Bone marrow (tissue), 2 donors: ENCODE measurements at places on chromosomes 2 and 18.
A peak's percentile ranks its signal among the peaks of the same experiment; 100 is the strongest.

DNA sequence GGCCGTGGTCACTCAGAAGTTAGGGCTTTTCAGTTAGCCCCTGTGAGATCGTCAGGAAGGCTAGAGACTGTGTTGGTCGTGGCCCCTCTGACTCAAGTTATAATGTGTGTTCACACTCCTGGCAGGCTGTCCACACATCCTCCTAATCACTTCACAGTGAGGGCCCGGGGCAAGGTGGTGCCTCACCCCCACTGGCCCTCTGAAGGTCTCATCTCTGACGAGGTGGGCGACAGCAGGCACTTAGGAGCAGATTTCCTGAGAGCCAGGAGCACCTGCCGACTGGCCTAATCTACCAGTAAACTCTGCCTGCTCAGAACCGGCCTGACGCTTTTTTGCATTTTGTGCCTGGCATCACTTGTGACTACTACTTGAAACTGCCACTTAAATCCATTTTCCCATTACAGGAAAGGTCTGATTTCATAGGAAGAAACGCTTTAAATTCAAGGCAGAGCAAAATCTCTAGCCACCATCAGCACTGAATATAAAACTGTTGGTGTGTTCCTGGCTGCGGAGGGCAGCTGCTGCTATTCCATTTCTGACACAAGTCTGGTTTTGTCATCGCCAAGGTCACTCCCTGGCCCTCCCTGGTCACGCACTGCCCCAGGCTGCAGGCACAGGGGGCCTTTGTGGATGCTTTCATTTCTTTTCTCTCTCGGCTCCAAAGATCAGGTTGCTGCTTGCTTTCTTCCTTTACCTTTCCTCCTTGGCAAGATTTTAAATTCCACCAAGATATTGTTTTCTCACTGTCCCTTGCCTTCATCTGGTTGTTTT lies 48.0 kb downstream of the RAB12 start:
- no peak for DNase-seq

DNA sequence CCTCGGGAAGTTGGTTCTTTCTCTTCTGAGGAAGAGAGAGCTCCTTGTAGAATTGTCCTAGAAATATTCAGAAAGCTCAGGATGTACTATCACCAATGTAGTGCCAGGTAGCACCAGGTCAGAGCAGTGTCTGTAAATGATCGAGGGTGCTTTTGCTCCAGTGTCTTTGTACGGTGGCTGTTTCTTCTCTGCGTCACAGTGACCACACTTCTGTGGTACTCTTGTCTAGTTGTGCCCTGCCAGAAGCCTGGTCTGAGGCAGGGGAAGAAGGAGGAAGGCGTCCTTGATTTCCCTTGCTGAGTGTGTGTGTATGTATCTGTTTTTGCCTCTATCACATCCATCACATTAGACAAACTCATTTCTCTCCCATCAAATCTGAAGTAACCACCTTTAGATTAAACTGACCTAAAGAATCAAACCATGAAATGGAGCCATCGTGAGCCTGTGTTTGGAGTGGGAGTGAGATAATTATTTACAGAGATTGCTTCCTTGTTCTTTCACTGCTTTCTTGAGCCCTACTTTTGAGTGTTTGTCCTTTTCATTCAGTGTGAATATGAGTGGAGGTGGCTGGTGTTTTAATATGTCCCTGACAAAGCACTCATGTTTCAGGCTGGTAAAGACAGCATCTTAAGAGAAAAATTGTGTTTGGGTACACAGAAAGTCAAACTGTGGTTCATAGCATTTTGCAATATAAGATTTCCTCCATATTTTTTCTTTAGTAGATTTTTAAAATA lies 97.2 kb downstream of the ACOXL start:
- DNase-seq, result no peak

DNA sequence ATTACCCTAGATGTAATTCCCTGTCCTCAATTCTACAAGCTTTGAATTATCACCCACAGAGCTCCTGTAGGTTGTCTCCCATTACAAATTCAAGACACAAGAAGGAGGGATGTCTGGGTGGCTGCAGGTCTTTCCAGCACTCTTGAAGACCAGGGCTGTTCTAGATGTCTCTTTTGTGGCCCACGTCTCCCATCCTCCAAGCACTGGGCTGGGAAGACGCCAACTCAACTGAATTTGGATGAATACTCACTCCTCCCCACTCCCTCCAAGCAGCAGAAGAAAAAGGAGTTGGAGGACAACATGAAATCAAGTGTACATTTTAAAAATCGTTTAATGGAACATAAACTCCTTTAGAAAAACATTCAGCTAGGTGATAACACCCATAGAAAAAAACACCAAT lies 31.2 kb downstream of the SMAD7 start:
- no peak for DNase-seq

DNA sequence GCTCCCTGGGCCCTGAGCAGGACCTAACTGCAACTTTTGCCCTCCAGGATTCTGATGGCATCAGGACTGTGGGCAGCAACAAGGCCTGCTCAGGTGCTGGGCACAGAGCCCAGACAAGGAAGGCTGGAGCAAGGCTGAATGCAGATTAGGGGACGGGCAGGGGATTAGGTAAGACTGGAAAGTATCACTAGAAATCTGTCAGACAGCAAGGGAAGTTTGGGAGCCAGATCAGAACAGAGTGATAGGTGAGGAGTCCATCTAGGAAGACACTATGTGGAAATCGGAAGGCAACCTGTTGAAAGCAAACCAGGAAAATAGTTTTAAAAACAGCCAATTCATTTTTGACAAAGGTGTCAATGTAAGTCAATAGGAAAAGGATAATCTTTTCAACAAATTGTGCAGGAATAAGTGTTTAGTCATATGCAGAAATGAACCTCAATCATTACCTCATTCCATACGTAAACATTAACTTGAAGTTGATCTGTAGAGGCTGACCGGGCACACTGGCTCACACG lies 56.4 kb upstream of the STPG4 start:
- DNase-seq, result no peak

GRCh38 chr2:111984213-111984604 lies 70.9 kb upstream of the TMEM87B start:
- DNase-seq, result no peak

GRCh38 chr2:96089356-96090195 lies 26.8 kb downstream of the ADRA2B start:
- DNase-seq, result no peak

DNA sequence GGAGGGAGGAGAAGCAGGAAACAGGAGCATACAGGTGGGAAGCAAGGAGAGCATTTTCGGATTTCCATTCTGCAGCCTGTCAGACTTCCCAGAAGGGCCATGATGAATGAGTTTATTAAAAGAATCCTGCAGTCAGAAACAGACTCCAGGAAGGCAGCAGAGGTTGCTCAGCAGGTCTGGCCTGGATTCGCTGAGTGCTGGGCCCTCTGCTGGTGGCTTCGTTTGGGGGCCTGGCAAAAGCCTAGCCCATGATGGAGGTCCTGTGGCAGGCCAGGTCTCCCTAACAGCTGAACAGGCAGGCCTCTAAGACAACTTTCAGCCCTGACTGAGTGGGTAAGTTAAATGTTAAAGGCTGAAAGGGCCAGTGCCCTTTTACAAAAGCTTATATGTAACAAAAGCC lies 108.2 kb upstream of the CAPN13 start:
- DNase-seq, result no peak

GRCh38 chr2:59957504-59957903 lies 596.0 kb downstream of the BCL11A start:
- DNase-seq, result no peak

- no peak for DNase-seq
These were observed 62.9 kb upstream of the BZW1 start for GRCh38 chr2:200748779-200749178.

DNA sequence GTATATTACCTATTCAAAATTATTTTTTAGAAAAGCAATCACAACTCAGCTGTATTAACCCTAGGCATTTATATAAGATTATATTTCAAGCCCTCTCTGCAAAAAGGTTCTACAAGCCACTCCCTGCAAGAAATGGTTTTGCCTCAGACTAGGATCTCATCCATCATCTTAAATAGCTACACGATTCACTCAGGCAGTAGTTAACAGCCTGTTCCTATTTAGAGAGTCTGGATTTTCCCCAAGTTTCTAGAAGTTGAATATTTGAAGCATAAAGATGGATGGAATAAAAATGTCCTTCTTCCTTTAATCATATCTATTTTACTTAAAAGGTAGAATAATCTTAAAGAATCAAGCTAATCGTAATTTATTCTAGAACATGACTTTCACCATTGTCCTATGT lies 167.1 kb upstream of the STK17B start:
- DNase-seq, result no peak

DNA sequence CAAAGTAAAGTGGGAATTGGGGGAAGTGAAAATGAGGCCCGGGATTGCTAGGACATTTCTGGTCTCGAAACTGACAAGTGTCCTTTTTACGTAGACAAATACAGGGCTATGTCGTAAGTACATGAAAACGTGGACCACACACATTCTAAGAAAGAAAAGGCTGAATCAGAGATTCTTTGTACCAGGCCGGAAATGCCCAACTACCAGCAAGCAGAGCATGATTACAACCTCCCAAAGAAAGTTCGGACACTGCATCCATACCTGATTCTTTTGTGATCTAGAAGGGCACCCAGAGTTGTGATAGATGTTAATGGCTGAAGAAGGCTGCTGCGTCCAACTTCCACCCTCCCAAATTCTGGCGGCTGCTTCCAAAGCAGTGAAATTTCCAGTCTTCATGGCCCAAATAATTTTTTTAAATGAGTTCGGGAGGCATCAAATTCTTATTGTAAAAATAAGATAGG lies 1.7 kb downstream of the RBMS1 start:
- DNase-seq, result no peak

GRCh38 chr18:5288517-5288935 lies 7.0 kb downstream of the ZBTB14 start:
- no peak for DNase-seq

DNA sequence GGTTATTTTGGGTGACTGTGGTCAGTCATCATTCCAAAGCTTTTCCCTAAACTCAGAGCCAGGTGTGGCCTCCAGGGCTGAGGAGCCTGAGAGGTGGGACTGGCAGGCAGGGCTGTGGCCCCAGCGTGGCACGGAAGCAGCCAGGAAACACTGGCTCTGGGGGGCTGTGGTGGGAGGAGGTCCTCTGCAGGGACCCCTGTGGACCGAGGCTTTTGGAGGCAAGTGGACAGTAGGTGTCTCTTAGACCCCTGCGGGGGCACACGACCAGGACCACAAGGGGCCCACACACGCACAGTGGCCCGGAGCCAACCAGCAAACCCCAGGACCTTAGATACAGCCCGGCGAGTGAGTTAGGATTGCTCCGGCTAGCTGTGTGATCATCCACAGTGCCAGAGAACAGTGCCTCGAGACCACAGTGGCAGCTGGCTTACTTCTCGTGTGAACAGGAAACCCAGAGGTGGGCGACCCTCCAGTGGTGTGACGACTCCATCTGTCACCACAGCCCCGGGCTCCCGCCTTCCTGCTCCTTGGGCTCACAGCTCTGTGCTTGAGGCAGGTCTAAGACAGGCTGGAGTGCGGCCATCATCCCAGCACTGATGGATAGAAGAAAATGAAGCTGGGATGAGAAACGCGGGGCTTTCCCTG lies 1.6 kb upstream of the RTP5 start:
- no peak for DNase-seq

GRCh38 chr2:236774171-236774570 lies 204.5 kb downstream of the ACKR3 start:
- DNase-seq, result no peak

- peak; percentile 72 for DNase-seq
These were observed 209.0 kb downstream of the PRKCE start for GRCh38 chr2:45860136-45861121.

DNA sequence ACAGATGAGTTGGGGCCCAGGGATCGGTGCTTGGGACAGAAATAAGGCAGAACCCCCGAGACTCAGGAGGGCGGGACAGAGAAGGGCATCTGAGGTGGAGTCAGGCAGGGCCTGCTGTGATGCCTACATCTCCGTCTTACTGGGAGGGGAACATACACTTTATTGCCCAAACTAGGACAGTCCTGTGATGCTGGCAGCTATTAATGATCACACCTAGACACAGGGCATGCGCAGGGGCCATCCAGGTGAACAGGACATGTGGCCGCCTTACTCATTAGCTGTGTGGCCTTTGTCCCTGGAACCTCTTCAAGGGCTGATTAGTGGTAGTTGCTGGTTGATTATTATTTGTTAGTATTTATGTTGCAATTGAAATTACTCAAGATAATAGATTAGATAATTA lies 33.2 kb downstream of the MLPH start:
- DNase-seq, result no peak

DNA sequence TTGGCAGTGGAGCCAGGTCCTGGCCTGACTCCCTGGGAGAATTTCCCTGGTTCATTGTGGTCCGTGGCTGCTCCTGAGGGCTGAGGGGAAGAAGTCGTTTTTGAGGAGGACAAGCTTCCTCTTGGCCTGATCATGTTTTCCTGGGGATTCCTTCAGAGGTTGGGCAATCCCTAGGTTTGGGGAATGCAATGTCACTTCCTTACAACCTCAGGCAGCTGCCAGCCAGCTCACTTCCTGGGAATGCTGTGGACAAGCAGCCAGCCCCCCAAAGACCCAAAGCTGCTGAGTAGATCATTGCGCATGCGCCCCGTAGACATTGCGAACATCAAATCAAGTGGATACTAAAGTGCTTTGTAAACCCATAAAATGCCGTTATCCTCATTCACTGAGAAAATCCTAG lies 7.7 kb upstream of the DNMT3A start:
- DNase-seq, result no peak

- DNase-seq, result no peak
These were observed 39.2 kb downstream of the GRHL1 start for GRCh38 chr2:9990736-9991135.

DNA sequence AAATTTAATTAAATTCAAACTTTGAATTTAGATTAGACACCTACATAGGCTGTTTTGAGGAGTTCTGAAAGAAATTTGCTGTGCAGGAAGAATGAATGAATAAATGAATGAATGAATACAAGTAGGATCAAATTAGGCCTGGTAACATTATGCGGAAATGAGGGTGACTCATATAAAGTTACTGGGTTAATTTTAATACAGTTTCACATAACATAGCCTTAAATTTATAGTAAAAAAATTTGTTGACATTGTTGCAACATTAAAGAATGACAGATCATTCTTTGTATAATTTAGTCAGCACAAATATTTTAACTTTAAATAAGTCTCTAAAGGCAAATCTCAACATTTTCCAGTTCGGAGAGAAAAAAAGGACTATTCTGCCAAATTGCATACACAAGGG lies 1293.1 kb upstream of the SLC39A10 start:
- DNase-seq, result no peak

DNA sequence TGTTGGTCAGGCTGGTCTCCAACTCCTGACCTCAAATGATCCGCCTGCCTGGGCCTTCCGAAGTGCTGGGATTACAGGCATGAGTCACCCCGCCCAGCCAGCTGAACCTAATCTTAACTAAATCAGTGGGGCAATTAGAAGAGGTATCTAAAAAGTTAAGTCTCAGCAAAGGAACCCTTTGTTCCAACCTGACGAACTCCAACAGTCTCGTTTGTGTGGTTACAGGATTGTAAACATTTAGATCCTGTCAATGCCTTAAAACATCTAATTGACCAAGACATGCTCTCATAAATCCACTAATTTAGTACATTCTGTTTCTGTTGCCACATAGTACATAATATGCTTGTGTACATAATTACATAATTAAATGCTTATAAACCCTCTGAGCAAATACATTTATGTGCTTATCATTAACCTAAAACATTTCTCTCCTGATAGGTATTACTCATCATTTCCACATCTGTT lies 31.1 kb upstream of the STK39 start:
- no peak for DNase-seq
